ENCODE measurements at places on chromosomes 7 and 10. TPM values are rescaled to one million over a fixed set of nuclear protein-coding genes. Genes with fewer than 3 reads are reported as not detected.

Gene PRR15
- total RNA-seq: not detected

Gene TYW1B
- total RNA-seq: 0.89 TPM

- DNase-seq: no peak
Measured at GRCh38 chr7:117134889-117135552, 181.7 kb downstream of the ST7 start.

DNA sequence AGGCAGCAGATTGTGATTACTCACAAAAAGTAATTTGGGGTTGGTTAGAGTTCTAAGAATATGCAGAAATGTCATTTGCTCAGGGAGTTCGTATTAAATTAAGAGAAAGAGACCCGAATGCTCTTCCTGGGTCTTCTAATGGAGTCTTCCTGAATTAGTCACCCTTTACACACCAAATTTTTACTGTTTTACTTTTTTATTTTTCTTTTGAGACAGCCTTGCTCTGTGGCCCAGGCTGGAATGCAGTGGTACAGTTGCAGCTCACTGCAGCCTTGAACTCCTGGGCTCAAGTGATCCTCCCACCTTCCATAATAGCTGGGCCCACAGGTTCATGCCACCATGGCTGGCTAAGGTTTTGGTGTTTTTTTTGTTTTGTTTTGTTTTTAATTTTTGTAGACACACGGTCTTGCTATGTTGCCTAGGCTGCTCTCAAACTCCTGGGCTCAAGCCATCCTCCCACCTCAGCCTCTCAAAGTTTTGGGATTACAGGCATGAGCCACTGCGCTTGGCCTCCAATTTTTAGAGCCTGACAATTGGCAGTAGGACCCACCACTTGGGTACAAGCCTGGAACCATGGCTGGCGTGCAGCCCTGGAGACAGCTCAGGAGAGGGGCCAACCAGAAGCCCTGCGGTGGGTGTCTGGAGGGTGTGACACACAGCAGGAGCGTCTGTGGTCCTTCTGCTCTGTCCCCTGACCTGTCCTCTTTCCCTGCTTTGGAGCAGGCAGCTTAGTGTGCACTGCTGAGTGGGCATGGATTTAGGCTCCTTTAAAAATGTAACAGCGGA is 16.4 kb upstream of the BHLHA15 start:
- no peak for DNase-seq

DNA sequence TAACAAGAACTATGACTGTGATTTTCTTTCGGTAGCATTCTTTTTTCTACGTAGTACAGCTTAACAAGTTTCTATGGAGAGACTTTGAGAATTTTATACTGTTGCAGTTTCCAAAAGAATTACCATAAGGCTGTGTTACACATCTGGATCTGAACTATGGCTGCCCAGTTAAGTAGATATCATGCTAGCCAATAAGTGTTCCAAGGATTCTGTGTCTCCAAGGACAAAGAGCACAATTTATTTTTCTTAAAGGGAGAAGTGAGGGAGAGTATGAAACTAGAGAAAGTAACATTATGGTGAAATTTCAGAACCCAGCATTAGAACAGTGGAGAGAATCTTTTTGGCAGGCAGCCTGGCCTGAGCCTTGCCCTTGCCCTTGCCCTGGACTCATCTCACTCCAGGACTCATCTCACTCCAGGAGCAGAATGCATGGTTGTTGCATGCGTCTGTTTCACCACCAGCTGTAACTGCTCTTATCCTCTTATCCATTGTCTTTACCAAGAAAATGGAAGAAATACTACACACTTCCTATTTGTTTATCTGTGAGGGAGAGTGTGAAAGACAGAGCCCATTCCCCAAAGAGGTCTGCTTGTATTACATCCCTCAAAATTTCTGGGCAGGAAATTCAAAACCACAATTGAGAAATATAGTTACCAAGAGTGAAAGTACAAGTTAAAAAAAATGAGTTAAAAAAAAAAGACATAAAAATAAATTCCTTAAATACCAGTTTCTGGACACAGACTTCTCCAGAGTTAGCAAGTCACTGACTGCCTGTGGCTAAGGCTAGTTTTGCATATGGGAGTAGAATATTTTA is 1067.5 kb downstream of the NRG3 start:
- no peak for DNase-seq

DNA sequence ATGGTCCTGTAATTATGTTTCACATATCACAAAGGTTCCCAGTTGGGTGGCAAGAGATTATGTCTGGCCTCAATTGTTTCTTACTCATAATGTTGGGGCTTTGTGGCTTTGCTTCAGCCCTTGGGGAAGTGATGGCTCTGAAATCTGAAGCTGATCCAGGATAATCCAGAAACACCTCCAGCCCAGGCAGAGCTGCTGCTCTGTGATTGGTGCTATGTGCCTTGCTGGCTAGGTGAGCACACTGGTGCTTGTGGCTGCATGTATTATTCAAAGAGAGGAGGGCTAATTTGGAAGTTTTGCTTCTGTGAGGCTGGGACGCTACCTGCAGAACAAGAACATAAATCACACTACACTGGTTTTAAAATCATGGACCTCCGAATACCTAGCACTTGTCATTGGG is 346.6 kb upstream of the MGMT start:
- DNase-seq: no peak

DNA sequence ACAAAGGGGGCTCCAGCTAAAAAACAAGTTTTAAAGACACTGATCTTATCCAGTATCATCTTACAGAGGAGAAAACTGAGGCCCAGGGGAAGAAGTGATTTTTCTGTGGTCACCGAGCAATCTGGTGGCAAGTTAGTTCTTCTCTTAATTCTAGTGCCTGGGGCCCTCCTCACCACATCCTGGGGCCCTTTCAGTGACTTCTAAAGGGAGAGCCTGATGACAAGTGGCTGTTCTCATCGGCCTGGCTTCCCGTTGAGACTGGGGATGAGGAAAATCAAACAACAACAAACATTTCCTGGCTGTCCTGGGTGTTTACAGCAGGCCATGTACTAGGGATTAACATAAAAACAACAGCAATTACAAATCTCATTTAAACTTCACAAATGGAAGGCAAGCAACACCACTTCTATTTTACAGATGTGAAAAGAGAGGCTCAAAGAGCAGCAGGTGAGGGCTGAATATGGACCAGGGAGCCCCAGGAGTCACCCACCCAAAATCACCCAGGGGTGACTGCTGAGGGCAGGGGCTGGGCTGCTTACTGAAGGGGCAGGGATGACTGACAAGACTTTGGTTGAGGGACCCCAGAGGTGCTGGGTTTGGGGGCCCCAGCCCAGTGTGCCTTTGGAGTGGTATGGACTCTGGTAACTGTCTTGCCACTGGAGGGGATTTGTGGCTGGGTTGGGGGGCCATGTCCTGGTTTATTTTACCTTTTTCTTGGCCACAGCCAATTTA is 24.7 kb upstream of the MTPAP start:
- no peak for DNase-seq

DNA sequence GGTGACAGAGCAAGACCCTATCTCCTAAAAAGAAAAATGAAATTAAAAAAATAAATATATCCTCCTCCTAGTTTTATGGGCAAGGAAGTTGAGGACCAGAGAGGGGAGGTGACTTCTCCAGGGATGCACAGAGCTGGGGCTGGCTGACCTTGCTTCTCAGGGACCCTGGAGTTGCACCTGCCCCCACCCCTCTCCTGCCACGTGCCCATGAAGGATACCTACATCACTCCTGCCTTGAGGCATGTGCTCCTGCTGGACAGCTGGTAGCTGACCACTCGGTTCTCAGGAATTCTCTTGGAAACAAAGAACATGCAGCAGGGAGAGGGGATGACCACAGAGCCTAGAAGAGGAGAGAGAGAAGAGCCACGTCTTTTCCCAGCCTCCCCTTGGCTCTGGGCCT is 522 bp downstream of the CCL24 start:
- no peak for DNase-seq
